ENCODE measurements at places on chromosomes 5 and 9. TPM values are rescaled to one million over a fixed set of nuclear protein-coding genes. Genes with fewer than 3 reads are reported as not detected.

- DNase-seq: no peak
Observed at GRCh38 chr5:158737536-158738027, 362.1 kb downstream of the EBF1 start.

DNA sequence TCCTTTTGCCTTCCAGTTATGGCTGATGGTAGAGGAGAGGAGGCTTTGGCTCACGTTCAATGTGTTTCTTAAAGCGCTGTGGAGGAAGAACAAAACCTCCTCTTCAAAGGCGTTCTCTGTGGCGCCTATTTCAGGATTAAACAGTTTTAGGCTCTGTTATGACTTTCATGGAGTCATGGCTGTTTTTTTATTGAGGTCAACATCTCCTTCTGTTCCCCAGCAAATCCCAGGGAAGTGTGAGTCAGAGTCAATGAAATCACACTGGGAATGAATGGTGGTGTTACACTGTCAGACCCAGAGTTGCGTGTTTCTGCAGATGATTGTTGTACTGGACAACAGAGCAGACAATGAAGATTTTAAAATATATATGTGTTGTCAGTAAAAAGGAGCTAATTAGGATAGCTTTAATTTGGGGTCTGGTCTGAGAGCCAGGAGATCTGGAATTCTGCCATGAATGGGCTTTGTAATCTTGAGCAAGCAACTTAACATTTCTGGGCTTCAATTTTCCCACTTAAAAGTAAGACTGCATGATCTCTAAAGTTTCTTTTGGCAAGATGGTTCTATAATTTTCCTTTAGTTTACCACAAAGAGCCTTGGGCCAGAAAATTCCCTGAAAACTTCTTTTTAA, 240.7 kb downstream of the CSNK1G3 start:
- peak; percentile 77 for DNase-seq

GRCh38 chr5:176922817-176923216, 23.7 kb upstream of the HK3 start:
- DNase-seq: no peak

The CDH10 gene
- total RNA-seq: not detected

The CBY3 gene
- total RNA-seq: not detected

Data from bronchial epithelial cell (primary cell).